Ascending aorta (tissue), 2 donors: ENCODE measurements at places on chromosomes 6 and 20.

GRCh38 chr6:148250975-148251685, 91.5 kb upstream of the SASH1 start:
- no peak for DNase-seq

DNA sequence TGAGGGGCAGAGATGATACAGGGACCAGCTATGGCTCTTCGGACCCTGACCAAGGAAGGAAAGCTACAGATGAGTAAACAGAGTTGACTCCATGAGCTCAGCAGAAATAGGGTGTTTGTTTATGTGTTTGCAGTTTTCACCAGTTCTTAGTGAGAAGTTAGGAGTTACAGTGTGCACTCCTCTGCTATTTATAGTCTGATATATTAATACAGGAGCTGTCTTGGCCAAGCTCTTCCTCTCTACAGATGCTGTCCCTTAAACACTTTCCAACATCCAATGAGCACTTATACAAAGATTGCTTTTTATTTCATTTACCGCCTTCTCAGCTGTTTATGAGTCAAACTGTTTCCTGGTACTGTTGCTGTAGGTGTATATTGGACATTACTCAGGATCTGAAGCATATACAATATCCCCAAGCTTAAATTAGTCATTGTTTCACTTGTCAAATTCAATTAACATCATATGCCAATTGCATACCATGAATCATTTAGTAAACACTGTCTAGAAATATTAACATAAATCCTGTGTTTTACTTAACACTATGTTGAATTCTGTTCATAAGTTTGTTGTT, 618.0 kb downstream of the PRKN start:
- DNase-seq = no peak

DNA sequence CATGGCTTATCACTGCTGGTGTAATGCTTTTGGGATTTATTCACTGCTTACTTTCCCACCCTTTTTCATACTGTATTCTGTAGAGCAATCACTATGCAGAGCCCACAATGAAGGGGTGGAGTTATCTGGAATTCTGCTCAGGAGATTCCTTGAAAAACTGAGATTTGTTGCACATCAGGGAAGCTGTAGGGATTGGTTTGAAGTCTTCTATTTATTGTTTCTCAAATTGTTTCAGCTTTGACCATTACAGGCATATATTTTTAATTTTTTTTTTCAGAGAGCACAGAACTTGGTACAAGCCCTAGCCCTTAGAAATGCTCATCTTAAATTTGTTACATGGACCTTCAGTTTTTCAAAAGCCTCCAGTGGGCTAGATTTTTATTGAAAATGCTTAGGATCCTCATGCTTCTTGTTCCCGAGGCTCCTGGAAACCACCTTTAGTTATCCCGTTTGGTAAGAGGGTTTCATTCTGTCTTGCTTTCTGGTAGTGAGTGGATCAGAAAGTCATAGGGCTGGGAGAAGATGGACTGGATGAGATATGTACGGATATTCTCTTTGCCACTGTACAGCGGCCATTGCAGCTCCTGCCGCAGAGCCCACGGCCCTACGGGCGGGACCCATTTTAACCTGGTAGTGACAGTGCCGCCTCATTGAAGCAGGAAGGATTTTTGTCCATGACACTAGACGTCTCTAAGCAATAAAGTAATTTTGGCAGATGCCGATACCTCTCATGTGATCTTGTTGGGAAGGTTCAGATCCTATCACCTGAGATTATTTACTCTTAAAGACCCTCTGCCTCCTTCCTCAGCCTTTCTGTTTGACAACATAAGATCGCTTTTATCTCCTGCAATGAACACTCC, 45.3 kb upstream of the ZNF184 start:
- DNase-seq = no peak

GRCh38 chr6:43965628-43966373, 161.5 kb downstream of the MRPL14 start:
- DNase-seq = no peak

GRCh38 chr20:31706607-31707257, 15.9 kb downstream of the BCL2L1 start:
- DNase-seq = no peak

DNA sequence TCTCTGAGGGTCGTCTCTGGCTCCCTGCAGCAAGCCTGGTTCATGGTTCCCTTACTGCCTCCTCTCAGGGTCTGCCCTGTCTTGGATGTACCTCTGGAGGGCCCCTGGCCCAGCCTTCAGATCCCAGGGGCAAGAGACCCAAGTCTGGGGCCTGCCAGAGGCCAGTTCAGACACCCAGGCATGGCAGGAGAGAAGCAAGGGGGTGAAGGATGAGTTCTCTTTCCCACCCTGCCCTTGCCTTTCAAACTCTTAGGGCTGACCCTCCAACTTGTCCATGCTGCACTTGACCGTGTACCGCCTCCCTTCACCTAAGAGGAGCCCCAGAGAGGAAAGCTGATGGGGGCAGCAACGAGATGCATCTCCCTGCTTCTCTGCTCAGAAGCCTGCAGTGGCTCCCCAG, 4.2 kb downstream of the GDAP1L1 start:
- no peak for DNase-seq

- DNase-seq = no peak
Observed at GRCh38 chr20:58046311-58046710, 182.1 kb downstream of the ANKRD60 start.

DNA sequence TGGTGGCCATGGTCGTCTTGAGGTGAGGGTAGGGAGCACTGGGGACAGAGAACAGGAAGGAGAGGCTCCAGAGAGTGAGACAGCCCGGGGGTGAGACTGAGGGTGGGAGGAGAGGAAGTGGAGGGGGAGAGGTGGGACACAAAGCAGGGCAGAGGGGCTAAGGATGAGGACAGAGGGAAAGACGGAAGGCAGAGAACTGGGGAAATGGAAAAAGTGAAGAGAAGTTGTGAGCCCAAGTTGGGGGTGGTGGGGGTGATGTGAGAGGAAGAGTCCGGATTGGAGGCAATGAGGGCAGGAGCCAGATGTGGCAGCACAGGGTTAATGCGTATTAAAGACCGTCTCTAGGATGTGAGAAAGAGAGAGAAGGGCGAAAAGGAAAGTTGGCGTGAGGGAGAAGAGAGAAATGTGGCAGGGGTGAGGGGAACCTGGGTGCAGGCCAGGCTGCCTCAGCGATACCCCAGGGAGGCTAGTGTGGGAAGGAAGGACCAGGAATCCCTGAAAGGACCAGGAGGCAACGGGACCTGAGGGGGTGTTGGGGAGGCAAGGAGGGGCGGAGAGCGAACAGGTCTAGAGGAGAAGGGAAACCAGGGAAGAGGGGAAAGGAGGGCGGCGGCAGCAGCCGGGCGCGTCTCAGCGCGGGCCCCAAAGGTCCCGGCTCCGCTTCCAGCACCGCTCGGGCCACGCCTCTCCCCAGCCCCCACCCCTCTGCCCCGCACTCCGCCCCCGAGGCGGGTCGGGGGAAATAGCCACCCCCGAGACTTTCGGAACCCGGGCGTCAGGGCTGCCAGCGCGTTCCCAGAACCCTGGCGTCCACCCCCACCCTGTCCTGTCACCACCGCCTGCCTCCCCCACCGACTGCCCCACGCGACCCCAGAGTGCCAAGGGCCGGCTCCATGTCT, at the start of gene PPP1R18:
TSS of gene PPP1R18 (minus strand) at position 637 of the 899 bp plus-strand sequence. CDS start at position 10, 627 bp downstream.
- DNase-seq = peak; percentile 94
